Stimulated activated CD4-positive, alpha-beta T cell treated with anti-CD3 and anti-CD28 coated beads, Interleukin-1b, Interleukin-23, amount 100 ng/mL, for 1 hour (primary cell): ENCODE measurements at places on chromosomes 3 and 15.

GRCh38 chr15:47620960-47621681, 96.2 kb upstream of the SEMA6D start:
- no peak for DNase-seq

DNA sequence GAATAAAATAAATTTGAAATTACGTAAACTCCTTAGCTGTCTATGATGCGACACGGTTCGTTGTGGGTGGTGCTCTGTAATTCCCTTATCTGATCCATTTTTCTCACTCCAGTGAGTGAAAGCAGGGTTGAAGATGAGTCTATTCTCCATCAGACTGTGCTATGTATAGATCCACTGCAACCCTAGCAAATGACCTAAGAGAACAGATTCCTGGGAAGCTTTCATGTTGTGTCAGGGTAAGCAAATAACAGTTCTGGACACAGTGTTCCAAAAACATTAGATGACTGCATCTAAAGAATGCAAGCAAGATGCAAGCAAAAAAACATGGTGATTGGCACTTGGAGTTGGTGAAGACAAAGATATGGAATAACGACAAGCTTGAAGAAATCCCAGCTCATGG, 239.3 kb downstream of the SLC9A9 start:
- no peak for DNase-seq

- DNase-seq = no peak
Measured at GRCh38 chr3:41853540-41854196, 108.2 kb downstream of the ULK4 start.

- DNase-seq = no peak
Measured at GRCh38 chr15:30926161-30926560, 22.4 kb downstream of the FAN1 start.

- DNase-seq = no peak
Measured at GRCh38 chr15:80761754-80762153, 17.4 kb upstream of the CEMIP start.

DNA sequence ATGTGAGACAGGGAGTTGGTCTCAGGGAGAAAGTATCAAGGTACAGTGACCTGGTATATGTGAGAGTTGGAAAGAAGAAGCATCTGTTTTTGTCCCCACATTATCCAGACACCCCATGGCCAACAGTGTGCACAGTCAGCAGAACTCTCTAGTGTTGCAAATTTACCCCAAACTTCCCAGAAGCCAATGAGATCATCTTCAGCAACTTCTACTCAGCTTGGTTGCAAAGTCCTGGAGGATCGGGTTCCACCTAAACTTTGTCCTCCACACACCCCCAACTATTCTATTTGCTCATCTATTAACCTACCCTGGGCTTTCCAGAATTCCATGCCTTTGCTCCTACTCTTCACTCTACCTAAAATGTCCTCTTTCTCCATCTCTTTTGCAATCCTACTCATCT, 15.7 kb downstream of the RBSN start:
- DNase-seq = no peak

- DNase-seq = no peak
Measured at GRCh38 chr15:60917461-60918145, 311.5 kb downstream of the RORA start.

GRCh38 chr15:56757875-56758274, 24.6 kb upstream of the ZNF280D start:
- DNase-seq = no peak

- no peak for DNase-seq
Measured at GRCh38 chr3:160697637-160698380, 20.8 kb downstream of the ARL14 start.

GRCh38 chr3:45106874-45107273, 39.3 kb downstream of the CDCP1 start:
- no peak for DNase-seq
